ENCODE measurements at places on chromosomes 1 and 21.

DNA sequence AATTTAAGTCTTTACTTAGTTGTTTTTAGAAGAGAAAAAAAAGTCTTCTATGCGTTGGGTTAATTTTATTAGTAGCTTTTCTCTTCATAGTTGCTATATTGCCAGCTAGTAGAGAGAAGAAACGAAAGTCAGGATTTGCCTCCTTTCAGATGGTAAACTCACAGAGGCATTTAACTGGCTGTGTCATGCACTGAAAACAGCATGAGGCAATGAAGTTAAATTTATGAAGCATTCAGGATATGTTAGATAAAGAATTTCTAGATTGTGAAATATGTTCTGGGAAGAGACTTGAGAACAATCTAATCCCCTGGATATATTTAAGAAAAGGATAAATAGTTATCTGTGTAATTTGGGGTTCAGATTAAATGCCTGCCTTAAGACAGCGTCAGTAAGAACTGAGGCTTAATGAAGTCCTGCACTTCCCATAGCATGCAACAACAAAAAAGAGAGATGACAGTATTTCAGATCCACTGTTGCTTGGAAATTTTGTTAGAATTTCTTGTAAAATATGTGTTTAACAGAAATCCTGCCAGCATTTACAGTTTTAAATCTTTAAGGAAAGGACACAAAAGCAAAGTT is 1.7 kb downstream of the ANGPTL1 start:
- DNase-seq: no peak

DNA sequence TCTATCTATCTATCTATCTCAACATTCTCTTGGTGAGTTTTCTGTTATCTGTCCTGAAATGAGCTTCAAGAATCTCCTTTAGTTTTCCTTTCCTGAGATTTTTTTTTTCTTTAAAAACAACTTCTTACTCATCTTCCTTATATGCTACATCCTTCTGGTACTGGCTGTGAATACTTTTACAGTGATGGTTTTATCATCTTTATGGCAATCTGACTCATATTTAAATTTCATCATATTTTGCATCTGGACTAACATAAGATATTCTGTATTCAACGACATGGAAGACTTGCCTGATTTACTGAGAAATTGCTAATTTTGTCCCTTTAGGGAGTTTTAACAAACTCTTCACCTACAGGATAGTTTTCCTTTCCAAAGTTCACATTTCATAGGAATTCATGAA is 33.0 kb downstream of the PDE4B start:
- DNase-seq: no peak

- DNase-seq: no peak
Measured at GRCh38 chr1:157312082-157312812, 174.1 kb upstream of the ETV3 start.

DNA sequence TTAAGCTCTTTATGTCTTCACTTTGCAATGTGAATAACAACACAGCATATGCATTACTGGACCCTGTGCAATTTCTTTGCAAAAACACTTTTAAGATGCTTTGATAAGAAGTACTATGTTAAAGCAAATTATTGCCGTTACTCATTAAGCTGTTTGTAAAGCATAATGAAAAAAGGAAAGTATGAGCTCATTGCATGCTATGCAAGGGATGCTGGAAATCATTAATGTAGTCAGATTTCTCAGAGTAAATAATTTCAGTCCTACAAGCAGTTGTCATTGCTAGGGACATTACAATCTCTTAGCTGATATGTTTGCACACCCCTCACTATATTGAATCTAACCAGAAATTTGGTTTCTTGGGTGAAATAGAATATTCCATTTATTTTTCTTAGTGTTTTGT is 982.5 kb upstream of the ADGRL2 start:
- no peak for DNase-seq

- no peak for DNase-seq
Measured at GRCh38 chr1:173097001-173097400, 46.3 kb upstream of the TNFSF18 start.

DNA sequence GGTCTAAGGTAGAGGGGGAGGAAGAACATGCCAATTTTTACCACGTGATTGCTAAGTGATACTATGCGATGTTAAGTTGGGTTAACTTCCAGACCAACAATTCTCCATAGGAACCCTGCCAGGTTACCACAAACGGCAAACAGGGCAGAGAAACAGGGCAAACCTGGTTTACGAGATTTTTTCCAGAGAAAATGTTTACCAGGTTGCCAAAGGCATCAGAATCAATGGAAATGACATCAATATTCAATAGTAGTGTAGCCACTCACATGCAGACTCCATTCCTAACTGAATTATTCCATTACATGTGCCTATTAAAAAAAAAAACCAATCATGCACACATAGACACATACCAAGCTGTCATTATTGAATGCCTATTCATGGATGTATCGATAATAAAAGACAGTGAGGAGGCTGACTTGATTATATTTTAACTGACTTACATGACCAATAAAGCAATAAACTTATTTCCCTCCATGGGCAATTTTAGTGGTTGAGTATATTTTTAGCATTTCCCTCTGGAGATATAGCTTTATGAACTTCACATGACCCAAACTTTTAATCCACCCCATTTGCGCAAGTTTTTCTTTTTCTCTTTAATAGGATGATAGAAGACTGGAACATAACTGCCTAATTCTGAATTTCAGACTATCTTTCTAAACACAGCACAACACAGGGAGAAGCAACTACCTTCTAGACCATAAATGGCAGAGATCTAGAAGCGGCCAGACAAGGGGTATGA is 40.5 kb upstream of the KCNE1 start:
- no peak for DNase-seq

DNA sequence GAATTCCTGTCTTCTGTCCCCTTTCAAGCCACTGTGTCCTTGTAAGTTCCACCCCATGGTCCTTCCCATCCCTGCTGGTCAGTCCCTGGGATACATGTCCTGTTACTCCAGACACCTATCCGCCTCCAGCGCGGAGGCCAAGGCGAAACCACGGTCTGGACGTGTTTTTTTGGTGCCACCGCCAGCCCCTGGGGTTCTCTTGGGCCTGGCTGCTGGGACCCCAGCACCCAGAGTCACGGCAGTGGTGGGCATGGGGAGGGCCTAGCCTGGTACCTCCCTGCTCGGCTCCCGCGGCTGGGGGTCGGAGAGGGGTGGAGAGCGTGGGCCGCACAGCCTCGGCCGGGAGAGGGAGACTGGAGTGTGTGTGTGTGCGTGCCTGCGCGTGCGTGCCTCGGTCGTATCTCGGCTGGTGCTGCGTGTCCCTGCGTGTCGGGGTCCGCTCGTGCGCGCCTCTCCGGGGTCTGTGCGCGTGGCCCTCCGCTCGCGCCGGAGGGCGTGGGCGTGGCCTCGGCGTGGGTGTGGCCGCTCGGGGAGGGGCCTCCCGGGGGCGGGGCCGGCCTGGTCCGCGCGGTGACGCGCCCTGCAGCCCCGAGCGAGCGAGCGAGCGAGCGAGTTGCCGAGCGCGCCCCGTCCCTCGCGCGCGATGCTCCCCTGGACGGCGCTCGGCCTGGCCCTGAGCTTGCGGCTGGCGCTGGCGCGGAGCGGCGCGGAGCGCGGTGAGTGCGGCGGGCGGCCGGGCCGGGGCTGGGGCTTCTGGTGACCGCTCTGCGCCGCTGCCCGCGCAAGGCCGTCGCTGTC is at the start of gene VWA1:
VWA1 (plus strand) TSS at position 585 of the 798 bp plus-strand sequence; CDS start at position 644, 59 bp downstream.
- DNase-seq: peak; percentile 62

DNA sequence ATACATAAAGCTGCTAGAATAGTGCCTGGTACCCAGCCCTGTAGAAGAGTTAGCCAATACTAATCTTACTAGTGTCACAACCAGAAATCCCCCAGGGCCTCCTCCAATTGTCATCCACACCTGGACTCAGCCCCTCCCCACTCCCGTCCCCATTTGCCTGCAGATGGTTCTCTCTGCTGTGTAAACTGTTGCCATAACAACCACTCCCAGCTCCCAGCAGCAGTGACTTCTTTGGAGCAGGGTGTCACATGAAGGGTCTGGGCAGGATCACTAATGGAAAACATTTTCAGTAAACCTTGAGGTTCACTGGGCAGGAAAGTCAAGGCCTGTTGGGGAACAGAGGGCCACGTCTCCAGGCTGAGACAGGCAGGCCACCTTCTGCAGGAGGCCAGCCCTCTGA is 126.0 kb upstream of the IPO9 start:
- DNase-seq: no peak

DNA sequence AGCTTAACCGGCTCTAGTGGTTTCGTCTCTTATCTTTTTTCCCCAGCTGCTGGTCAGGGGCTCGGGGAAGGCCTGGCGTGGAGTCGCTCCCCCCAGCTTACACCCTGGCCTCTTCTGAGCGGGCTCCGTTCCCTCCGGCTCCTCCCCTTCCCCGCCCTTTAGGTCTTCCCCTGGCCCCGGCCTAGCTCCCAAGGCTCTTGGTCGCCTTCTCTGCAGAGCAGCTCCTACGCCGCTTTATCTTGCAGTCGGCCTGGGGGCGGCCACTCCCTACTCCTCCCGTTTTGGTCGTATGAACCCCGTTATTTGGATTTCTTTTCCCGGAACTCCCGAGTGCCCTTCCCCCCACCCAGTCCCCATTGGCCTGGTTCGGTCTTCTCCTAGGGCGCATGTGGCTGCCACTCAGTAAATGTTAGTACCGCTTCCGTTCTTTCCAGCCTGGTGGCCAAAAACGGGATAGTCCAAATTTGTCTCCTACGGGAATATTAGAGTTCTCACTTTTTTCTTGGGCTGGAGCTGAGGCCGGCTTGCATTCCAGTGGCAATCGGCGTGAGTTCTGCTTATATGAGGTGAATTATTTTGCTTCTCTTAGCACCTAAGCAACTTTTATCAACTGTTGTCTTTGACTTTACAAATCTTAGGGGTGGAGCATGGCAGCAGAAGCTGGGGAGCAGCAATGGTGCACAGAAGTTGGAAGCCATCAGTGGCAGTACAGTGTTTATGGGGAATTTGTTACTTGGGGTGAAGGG is 467 bp downstream of the THRAP3 start:
- DNase-seq: no peak

- peak; percentile 10 for DNase-seq
Measured at GRCh38 chr1:98045211-98045766, 124.5 kb upstream of the DPYD start.

DNA sequence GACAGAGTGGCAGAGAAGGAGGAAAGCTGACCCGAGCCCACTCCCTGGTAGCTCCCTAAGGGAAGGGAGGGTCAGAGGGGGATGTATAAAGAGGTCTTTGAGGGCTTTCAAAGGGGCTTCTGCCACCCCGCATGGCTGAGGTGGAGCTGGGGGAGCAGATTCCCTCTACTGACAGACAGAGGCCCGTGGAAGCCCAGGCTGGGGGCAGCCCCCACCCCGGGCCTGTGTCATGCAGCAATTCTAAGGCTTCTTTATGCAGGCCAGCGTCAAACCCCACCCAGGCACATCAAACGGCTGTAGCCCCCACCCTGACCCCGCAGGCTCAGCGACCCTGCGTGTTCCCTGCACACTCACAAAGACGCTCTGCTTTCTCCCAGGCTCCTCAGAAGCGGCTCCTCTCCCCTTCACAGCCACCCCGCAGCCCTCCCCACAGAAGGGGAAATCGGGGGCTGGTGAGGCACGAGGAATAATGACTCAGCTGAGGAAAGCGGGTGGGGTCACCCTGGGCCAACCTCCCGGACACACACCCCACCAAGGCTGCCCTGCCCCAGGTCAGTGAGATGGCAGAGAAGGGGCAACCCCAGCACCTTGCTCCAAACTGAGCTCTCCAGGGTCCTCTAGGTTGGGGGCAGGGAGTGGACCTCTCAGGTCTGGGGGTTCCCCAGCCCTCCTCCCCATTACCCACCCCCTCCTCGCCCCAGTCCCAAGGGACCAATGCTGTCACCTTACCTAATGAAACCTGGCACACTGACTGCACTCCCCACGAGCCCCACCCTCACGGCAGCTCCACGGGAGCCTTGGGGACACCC is 10.8 kb downstream of the SLC45A3 start:
- no peak for DNase-seq

DNA sequence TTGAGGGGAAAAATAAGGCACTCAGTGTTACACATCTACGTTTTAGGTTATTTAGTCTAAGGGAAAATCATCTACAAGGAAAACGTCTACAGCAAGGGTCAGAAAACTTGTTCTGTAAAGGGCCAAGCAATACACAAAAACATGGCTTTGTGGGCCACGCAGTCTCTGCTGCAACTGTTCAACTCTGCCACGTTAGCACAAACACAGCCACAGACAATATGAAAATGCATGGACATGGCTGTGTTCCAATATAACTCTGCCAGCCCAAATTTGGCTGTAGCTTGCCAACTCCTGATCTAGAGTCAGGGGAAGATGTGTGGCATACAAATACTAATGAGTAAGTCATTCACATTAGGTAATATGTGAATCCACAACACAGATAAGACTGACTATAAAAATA is 40.7 kb downstream of the COA6 start:
- no peak for DNase-seq

DNA sequence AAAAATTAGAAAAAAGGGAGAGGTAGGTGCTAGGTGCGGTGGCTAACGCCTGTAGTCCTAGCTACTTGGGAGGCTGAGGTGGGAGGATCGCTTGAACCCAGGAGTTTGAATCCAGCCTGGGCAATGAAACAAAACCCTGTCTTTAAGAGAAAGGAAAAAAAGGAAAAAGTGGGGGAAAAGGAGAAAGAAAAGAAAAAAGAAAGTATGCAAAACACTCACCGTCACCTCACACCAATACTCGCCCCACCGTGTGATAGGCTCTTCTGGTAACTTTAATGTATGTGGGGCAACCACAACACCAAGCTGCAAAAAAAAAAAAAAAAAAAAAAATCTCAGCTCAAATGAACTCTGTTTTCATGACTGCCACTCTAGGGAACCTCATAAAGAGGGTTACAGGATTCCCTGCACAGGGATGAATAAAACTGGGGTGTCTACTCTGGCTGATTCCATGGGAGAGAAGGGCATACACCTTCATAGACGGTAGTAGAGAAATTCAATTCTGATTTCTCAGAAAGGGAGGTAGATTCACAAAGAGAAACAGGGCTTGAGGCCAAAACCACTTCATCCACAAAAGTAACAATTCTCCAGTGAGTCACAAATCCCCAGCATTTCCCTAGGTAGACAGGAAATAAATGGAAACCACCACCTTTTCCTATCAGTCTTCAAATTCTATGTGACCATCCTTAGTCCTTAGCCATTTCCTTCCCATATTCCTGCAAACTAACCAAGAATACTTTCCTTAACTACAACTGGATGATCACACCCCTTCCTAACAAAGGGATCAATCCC is 2.5 kb downstream of the MRPL9 start:
- no peak for DNase-seq

- DNase-seq: peak; percentile 75
Measured at GRCh38 chr1:39410915-39411436, 80.5 kb upstream of the BMP8A start.

DNA sequence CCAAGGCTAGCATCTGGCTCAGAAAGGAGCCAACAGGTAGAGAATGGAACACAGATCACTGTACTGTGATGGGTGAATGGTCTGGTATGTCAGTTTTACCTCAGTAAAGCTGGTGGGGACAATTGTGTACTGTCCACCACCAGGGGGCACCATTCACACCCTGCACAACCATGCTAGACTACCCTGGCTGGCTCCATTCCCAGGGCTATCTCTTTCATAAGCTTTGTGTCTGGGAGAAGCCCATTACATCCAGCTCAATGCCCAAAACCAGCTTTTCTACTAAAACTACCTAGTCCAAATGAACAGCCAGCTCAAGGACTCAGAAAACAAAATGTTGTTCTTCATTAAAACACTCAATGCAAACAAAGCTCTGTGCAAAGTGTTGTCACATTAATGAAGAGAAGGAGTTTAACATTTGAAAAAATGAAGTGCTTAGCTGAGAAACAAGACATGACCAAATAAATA is 62.0 kb upstream of the RASAL2 start:
- no peak for DNase-seq

GRCh38 chr1:184424945-184425344 is 38.1 kb downstream of the C1orf21 start:
- no peak for DNase-seq

- no peak for DNase-seq
Measured at GRCh38 chr1:243471754-243472745, 216.2 kb downstream of the SDCCAG8 start.
